H4 (cell line): ENCODE measurements at places on chromosomes 4 and X.
A peak's percentile ranks its signal among the peaks of the same experiment; 100 is the strongest.

DNA sequence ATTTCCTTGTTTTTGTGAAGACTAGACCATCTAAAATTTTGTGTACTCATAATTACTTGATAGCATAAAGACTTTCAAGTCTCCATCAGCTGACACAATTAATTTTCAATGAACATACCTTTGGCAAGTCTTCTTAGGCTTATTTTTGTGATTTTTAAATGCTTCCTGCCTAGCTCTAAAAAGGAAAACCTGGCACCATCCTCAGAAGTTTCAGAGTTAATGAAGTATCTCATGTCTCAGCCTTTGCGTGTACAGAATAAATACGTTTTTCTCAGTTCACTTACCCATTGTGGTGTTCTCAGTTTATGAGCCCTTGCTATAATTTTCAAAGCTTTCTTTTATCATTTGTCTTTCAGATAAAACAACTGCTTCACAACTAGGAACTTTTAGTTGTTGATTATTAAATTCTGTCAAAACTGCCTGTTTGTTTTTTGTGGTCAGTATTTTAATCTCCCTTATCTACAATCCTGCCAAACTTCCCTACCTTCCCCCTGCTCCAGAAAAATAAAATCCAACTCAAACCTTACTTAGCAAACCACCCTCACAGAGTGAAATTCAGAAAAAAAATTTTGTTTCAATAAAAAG lies 21.6 kb downstream of the ADD1 start:
- no peak for DNase-seq

DNA sequence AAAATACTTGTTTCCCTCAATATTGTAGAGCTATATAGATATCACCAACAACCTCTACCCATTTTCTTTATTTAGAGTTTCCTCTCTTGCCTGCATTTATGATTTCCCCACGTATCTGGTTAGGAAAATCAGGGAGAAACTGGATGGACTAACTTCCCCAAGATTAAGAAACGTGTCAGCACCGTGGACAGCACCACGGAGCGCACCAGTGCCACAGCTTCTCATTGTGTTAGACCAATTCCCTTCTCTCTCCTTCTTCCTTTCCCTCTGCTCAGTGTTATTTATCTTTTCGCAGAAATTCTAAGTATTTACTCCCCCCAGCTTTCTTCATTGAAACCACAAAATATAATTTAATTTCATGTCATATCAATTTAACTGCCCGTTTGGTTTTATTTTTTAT lies 568.6 kb upstream of the BOD1L1 start:
- DNase-seq: peak; percentile 13

GRCh38 chr4:26083987-26084386 lies 170.0 kb downstream of the SMIM20 start:
- DNase-seq: peak; percentile 64

DNA sequence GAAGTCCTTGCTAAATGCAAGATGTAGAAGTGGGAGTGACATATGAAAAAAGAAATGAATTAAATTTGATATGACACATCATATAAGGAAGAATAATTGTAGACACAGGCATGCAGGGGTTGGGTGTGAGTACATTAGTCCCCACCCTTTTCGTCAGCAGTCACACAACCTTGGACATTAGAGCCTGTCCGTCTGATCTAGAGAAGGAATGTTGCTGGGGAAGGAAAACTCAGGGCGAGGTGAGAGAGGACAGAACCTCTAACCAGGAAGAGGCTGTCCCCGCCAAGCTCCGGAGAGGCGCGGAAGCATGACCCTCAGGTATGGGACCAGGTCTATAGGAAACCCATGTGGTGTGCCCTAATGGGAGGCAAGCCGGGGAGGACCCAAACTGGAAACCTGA lies 102.1 kb downstream of the RELL1 start:
- no peak for DNase-seq

DNA sequence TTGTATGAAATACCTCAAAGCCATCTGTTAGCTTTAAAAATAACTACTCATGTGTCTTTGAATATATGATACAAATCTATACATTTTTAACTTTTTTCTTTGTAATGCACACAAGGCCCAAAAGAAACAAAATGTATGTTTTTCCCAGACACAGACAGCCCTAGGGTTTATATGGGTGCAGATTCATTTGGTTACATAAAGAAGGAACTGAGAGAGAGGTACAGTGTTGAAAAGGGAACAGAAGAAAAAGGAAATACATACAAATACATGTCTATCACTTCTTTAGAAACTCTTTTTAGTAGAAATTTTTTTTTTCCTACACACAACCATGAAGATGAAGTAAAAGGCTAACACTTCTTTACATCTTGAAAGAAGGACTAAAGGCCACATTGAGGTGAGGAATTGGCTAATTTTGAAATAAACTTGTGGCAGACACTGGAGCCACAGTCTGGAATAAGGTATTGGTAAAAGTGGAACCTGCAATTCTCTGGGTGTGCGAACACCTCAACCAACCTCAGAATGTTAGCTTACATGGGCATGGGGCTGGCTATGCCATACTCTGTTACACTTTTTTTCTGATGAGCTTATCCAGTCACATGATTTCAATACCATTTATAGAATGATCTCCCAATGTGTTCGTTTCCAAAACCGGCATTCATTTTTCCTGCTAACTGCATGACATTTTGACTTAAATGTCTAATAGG lies 67.9 kb downstream of the FAM47C start:
- no peak for DNase-seq

DNA sequence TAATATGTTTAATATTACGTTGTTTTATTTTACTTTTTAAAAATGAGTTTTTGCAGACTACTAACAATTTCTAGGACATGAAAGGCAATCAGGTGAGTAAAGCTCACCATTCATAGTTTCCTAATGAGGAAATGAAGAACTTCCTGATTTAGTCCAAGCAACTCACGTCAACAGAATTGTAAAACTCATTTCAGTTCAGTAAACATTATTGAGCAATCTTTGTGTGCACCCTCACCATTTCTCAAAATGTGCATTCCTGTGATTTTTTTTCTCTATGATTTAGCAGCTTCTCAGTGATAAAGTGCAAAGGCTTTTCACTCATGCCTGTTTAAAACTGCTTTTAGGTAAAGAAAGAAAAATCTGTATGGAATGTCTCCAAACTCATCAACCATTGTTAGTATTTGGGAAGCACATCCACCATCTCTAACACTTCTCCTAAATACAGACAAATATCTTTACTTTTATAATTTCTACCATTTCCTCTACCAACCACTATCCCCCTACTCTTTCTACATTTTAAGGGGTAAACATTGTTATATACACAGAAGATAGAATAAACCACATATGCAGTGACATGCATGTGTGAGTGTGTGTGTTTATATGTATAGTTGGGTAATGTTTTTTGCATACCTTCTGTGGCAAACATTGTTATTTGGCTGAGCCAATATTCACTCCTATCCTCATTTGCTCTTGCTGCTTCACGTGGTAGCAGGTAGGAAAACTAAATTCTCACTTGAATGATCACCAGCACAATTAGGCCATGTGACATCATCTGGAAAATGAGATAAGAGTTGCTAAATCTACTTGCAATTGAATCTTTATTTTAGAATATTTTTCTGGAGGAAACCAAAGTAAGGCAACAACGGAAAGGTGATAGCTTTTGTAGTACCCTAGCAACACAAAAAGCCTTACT lies 54.7 kb upstream of the PRDM8 start:
- DNase-seq: no peak

DNA sequence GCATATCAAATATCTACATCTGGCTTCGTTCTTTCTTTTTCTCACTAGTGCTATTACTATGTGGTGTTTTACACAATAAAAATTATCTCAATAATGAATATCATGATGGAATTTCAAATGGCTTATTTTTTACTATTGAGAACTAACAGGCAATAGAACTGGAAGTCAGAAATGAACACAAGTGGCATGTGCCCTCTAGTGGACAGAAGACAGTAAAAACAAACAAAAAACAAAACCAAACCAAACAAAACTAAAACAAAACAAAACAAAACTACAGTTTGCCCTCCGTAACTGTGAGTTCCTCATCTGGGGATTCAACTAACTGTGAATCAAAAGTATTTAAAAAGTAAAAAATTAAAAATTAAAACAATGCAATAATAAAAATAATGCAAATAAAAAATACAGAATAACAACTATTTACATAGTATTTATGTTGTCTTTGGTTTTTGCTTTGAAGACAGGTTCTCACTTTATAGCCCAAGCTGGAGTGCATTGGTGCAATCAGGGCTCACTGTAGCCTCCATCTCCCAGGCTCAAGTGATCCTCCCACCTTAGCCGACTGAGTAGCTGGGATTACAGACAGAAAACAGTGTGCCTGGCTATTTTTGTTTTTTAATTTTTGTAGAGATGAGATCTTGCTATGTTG lies 195.6 kb upstream of the TACR3 start:
- DNase-seq: peak; percentile 29

- no peak for DNase-seq
Measured at GRCh38 chrX:71282514-71283402, 677 bp upstream of the NONO start.

DNA sequence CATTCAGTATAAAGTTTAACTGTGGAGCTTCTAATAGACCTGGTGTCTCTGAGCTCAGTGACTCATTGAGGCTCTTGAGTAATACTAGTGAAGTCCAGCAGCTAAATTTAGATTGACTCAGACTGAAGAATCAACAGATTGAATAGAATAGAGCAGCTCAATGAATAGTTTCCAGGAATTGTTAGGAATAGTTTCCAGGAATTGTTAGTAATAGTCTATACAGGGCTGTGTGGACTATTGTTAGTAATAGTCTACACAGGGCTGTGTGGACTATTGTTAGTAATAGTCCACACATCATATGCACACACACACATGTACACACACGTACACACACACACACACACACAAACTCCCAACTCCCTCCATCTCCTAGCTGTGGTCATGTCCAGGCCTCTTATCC lies 3.0 kb downstream of the GIMD1 start:
- peak; percentile 49 for DNase-seq

DNA sequence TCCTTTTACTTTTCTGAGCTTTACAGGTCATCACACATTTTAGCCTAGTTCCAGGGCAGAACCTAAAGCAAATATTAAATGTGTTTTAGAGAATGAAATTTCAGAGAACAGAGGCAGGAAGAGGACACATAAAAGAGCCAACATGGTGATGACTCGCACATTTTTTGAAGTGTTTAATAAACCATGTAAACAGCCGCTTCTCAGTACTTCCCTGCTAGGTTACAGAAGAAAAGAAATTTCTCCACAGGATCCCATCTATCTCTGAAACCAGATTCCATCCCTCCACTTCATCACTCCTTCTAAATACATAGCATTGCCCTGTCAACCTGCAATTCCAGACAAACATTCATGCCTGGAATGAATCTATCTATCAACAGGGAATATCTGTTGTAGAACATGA lies 949.5 kb upstream of the PCDH7 start:
- no peak for DNase-seq

DNA sequence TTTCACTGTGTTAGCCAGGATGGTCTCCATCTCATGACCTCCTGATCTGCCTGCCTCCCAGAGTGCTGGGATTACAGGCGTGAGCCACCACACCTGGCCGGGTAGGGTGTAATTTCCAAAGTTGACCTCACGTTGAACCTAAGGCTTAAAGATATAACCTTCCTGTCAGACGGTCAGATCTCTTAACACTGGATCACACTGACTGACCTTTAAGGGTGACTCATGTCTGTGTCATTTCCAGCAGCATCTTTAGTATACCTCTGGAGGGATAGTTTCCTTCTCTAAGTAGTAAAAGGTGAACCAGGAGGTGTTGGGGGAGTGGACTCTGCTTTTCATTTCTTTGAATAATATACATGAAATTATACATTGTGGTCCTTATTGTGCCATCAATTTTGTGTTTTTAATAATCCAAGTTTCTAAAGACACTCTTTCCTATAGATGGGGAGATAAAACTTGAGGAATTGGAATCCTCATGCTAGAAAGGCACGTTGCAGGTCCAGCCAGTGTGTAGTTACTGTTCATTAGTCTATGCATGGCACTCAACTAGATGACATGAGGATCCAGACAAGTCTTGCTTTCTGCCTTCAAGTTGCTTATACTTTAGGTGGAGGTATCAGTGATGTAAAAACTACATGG lies 45.7 kb downstream of the ARHGAP10 start:
- DNase-seq: no peak

DNA sequence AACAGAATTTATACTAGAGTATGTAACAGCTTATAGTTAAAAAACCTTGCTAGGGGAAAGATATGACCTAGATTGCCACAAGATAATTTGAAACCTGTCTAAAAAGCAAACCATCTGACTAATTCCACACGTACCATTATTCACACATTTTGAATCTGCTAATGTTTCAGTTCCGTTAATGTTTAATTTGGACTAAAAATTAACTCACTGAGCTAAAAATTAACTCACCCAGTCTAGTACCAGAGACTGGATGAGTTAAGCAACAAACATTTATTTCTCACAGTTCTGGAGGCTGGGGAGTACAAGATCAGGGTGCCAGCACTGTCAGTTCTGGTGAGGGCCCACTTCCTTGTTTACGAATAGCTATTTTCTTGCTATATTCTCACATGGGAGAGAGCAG lies 231.5 kb upstream of the DIAPH2 start:
- no peak for DNase-seq

- no peak for DNase-seq
Measured at GRCh38 chrX:43898406-43899035, 16.3 kb upstream of the MAOB start.

DNA sequence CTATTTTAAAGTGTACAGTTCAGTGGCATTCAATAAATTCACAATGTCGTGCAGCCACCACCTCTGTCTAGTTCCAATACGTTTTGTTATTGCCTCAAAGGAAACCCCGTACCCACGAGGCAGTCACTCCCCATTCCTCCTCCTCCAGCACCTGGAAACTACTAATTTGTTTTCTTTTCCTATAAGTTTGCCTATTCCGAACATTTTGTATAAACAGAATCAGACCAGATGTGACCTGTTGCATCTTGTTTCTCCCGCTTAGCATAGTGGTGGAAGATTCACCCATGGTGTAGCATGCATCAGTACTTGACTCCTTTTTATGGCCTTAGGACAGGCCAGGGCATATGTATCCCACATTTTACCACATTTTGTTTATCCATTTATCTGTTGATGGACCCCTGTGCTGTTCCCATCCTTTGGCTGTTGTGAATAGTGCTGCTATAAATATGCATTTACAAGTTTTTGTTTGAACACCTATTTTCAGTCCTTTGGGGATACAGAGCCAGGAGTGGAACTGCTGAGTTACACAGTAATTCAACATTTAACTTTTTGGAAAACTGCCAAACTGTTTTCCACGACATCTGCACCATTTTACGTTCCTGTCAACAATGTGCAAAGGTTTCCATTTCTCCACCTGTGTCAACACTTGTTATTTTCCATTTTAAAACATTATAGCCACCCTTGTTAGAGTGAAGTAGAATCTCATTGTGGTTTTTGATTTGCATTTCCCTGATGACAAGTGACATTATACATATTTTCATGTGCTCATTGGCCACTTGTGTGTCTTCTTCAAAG lies 57.8 kb upstream of the STX18 start:
- DNase-seq: no peak

DNA sequence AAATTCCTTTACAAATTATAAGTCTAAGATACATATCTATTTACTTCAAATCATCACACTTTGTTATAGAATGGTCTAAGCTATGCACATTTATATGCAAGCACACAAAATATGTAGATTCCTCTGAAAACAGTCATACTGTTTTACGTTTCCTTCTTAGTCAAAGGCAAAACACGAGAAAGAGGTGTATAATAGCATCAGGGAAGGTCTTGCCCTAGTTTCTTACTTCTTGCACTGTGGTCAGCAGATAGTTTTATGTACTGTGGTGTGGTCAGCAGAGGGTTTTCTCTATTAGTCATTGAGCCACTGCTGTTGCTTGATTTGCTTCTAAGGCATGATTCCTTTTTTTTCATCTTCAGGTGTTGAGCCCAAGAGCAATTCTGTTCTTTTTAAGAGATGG lies 117.7 kb downstream of the ADAM29 start:
- DNase-seq: peak; percentile 41

GRCh38 chr4:2078584-2078983 lies 19.5 kb downstream of the NAT8L start:
- no peak for DNase-seq
